Hindlimb muscle (tissue), 1 donor: ENCODE measurements at places on chromosomes 1 and 21. TPM values are rescaled to one million over a fixed set of nuclear protein-coding genes. Genes with fewer than 3 reads are reported as not detected.
A peak's percentile ranks its signal among the peaks of the same experiment; 100 is the strongest.

DNA sequence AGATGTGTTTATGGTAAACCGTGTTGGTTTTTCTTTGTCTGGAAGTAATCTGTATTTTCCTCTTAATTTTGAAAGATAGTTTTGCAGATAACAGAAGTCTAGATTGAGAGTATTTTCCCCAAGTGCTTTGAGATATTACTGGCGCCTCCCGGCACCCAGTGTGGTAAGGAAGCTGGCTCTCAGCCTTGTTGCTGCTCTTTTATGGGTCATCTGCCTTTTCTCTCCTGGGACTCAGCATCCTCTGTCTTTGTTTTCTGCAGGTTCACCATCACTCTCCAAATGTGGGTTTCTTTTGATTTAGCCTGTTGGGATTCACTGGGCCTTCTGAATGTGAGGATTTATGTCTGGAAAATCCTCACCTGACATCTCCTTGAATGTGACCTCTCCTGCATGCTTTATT lies 37.4 kb downstream of the POFUT2 start:
- DNase-seq = no peak

DNA sequence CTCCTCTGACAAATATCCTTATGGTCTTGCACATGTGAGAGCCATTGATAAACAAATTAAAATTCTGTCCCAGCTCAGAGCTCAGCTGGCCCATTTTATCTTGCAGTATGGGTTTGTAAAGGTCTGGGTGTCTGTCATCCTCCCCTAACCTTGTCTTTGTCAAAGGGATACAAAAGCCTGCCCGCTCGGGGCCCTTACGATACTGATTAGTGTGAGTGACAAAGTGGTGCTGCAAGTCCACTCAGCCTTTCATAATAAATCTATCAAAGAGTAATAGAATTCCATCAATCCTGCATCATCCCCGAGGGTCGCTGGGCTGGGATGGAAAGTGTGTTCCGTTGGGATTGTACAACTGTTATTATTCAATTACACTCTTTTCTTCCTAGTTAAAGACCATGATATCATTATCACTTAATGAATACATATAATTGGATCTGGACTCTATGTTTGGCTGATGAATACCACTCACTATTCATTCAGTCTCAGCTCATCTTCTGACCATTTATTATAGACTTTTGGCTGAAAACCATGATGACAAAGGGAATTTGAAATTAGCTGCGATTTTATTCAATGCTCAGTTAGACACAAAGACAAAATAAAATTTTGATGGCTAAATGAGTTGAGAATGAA lies 122.5 kb upstream of the FOXD3 start:
- no peak for DNase-seq

TMEM82 gene
- polyA plus RNA-seq = not detected

FNBP1L gene
- polyA plus RNA-seq = 44.1 TPM

- DNase-seq = no peak
Observed at GRCh38 chr1:9732123-9732971, 80.8 kb downstream of the PIK3CD start.

DNA sequence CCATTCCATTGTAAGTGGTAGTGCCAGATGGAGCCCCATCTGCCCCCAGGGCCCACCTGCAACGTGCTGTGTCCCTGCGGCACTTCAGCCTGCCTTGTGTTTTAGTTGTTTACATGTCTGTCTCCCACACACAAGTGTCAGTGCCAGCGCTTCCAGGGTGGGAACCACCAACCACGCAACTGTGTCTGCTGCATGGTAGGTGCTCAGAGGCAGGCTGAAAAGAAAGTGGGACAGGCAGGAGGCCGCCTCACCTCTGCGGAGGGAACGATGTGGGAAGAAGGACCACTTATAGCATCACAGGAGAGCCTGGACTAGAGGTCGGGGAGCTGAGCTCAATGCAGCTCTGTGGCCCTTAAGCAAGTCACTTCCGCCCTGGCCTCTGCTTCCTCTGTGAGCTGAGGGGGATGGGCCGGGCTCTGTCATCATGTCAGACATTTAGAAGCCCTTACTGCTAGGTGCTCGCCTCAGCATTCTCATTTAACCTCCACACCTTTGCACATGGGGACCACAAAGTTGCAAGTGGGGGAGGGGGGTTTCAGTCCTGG lies 17.9 kb downstream of the SLC9A1 start:
- no peak for DNase-seq

GRCh38 chr1:18340787-18341186 lies 139.9 kb upstream of the KLHDC7A start:
- DNase-seq = no peak

GRCh38 chr1:201763455-201764140 lies 65.4 kb upstream of the IPO9 start:
- DNase-seq = peak; percentile 48

ACTA1 gene
- polyA plus RNA-seq = 13,723 TPM

- no peak for DNase-seq
Observed at GRCh38 chr1:72281144-72281543, 1.2 kb downstream of the NEGR1 start.

DNA sequence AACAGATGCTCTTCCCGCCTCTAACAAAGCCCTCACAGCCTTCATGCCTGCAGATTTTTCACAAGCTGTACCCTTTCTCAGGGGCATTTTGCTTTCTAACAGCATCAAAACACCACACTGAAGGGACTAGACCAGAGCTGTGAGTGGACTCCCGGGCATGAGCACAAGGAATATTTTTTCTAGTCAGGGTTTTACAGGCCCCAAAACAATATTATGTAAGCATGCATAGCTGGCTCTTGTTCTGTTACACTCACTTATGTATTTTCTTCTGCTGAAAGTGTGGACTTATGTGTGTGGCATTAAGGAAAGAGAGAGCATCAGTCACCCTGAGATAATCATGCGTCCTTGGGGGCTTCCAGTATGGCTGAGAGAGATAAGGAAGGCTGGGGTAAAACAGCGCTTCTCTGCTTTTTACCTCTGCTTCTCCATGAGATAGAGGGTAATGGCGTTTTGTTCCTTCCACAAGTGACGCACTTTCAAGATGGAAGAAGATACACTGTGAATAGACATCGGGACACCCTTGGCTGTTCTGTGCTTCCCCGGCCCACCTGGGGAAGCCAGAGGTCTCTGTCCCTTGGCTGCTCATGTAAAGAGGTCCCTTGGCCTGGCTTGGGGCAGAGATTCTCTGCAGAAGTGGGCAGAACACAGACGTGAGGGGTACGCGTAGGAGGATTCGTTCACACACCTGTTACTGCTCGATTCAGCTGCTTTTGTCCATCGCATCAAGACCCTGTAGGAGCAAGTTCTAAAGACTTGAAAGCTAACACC lies 266.7 kb upstream of the RAB4A start:
- DNase-seq = no peak
